Activated CD4-positive, alpha-beta T cell treated with anti-CD3 and anti-CD28 coated beads, Interleukin-2, Interleukin-4, amounts not matched to agents 100 ng/mL and 50 ng/mL, durations not matched to agents 16 hours and 8 hours (primary cell): ENCODE measurements at places on chromosomes 4 and X.

GRCh38 chr4:113587156-113587555 is 174.4 kb downstream of the CAMK2D start:
- no peak for DNase-seq

- no peak for DNase-seq
Measured at GRCh38 chr4:139959396-139959795, 194.6 kb downstream of the MAML3 start.

DNA sequence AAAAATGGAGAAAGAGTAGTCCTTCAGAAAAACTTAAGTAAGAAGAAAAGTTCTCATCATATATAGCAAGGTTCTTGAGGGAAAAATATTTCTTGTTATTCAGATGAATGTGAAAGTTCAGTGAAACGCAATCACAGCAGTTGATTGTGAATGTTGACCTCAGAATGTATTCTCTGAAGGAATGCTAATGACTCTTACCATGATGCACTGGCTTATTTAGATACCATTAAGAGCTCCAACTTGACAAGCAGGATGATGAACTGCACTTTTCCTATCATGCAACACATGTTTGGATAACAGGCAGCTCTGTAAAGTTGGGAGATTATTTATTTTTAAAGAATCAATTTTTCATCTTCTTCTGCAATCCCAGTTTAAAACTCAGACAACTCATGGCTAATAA is 115.5 kb upstream of the MYOZ2 start:
- no peak for DNase-seq

- DNase-seq = no peak
Measured at GRCh38 chr4:3530051-3530450, 2.2 kb downstream of the LRPAP1 start.

DNA sequence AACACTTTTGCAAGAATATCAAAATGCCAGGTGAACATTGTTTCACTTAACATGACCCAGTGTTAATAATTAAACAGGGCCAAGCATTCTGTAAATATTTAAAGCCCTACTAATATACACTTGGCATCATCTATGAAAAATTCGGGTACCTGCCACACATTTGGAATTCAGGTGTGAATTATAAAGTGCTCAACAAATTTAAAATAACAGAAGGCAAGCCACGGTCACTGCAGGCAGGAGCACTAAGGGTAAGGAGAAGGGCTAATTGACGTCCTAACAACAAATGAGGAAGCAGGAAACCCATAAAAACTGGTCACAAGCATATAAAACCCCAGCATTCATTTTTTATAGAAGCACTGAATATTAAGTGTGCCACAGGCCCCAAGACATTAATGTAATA is 43.8 kb upstream of the CPEB2 start:
- DNase-seq = no peak

- DNase-seq = no peak
Measured at GRCh38 chrX:118360429-118361125, 14.7 kb downstream of the WDR44 start.

GRCh38 chr4:2251795-2252529 is 9.9 kb downstream of the MXD4 start:
- DNase-seq = no peak

DNA sequence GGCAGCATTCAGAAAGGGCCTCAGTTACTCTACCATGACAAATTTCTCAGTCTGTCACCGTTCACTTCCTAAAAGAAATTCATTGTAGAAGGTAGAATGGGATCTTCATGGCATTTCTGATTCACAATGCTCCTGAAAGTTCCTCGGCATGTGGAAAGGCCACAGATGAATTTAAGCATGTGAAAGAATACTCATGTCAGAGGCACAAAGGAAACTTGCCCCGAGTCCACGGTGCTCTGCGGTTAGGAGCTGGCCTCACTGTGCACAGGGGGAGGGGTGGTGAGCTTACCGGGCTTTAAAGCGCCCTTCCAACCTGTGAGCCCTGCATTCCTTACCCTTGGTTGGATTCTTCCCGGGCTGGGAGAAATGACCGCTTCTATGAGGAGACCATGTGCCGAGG is 9.3 kb downstream of the TKTL1 start:
- no peak for DNase-seq

DNA sequence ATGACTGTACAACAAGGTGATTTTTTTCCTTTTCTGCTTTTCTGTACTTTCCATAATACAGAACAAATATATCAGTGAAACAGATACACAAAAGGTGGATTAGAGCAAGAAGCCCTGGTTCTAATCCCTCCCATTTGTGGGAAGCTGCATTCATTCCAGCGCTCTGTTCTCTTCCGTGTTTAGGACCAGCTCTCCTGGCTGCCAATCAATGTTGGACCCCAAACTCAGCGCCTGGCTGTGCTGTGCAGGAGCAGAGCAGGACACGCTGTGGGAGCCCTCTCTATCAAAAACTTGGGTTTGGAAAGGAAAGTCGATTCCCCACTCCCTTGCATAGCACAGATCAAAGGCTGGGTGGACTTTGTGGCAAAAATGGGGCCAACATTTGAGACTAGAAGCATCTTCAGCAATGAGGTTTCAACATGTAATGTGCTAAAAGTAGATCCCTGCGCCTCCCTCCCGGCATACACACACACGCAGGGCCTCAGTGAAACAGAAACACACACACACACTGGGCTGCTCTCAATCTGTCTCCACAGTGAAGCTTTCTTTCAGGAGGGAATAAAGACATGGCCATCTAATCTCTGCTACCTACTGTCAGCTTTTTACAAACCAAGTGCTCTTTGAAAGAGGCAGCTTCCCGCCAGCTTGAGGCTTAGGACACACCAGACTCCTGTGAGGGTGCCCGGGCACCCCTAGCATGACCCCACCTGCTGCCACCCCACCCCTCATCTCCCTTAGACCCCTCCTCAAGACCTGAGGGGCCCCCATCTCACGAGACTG is 12.2 kb downstream of the WDR1 start:
- DNase-seq = no peak

- no peak for DNase-seq
Measured at GRCh38 chr4:42641161-42641560, 15.7 kb downstream of the ATP8A1 start.

DNA sequence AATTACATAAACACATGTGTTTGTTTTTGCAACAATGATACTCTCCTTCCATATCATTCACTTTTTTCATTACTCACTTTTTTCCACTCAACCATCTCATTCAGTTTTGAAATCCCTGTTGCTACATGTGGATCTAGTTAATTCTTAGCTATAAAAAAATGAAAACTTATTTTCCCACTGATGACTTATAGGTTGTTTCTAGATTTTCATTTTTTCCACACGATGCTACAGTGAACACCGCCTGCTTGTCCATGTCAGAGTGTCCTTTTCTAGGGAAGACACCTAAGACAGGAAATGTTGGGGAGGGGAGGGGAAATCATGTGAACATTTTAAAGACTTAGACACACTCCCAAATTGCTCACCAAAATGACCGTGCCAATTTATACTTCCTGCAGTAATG is 70.2 kb downstream of the SUPT20HL2 start:
- DNase-seq = no peak

DNA sequence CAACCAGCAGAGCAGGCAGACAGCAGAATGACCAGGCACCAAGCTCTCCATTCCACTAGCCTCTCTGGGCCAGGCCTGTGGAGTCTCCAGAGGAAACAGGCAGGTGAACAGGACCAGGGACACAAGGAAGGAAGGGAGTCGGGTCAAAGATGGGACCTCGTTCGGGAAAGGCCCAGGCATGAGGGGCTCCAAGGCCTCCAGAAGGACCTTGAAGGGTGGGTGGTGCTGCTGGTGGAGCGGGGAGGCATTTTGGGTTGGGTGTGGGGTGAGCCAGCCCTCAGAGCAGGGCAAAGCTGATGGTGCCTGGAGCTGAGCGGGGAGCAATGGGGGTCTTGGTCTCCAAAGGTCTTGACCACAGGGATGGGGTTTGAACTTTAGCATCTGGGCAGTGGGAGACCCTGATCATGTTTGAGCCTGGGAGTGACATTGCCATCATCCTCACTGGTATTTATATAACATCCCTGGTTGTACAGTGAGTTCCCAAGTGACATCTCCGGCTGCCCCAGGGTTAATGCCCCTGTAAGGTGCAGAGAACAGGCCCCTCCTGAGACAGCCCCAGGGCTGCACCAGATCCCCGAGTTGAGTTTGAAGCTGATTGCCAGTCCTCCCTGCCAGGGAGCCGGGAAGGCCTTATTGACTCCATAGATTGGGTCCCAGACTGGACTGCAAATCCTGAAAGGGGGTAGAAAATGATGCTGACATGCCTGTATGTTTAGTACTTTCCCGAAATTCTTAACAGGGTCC is 52.7 kb downstream of the PSAPL1 start:
- DNase-seq = no peak

GRCh38 chr4:8391972-8392371 is 48.6 kb downstream of the ACOX3 start:
- peak; percentile 54 for DNase-seq

- no peak for DNase-seq
Measured at GRCh38 chr4:11402192-11402591, 26.5 kb downstream of the HS3ST1 start.

- no peak for DNase-seq
Measured at GRCh38 chr4:26397086-26397485, 76.3 kb downstream of the RBPJ start.

DNA sequence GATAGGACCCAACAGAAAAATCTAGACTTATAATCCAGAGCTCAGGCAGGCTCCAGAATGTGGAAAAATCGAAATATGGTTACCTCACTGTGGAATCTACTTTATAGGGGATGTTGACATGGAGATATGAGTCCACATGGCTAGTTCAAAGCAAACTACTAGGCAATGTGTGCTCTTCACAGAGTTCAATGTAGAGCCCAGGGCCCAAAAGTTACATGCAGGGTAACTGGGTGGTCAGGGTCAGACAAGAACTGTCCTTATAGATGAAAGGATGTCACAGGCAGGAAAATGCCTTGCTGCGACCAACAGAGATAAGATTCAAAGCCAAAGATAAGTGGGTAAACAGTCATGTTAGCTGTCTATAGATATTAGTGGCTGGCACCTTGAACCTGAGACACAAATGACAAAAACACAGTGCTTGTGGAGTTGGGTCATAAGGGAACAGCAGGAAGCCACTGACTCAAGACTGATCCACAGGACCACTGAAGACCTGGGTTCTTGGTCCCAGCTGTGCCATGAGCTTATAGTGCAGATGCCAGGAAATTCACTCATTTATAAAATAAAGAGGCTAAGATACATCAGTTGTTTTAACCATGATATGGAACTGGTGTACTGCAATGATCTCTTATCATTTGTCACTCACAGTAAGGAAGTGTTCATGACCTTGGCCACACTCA is 101.7 kb upstream of the MBNL3 start:
- no peak for DNase-seq

GRCh38 chr4:9944431-9945425 is 76.6 kb downstream of the SLC2A9 start:
- no peak for DNase-seq

GRCh38 chr4:168566726-168567125 is 69.9 kb downstream of the PALLD start:
- DNase-seq = no peak

DNA sequence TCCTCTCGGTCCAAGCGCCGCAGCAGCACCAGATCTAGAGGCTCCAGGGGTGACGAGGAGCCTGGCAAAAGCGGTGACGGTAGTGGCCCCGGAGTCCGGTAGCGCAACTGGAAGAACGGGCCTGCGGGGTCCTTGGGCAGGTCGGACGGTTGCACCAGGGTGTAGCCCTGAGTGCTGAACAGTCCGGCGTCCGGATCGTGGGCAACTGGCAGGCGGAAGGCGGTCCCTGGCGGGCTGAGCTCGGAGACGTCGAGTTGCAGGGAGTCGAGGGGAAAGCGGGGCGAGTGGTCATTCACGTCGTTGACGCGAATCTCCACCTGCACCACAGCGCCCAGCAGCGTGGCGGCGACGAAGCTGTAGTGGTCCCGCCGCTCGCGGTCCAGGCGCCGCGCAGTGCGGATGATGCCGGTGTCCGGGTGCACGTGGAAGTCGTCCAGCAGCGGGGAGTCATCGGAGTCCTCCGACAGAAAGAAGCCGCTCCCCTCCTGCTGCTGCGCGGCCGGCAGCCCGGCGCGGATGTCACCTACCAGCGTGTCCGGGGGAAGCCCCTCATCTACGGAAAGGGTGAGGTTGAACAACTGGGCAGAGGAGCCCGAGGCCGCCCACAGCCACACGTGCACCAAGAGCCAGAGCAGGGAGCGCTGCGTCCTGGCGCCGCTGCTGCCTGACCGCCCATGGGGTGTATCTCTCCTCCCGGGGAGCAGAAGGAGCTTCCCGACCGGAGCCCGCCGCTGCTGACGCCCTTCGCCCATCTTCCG is 837 bp downstream of the DCHS2 start:
- DNase-seq = no peak

GRCh38 chrX:17549107-17549651 is 174.2 kb downstream of the NHS start:
- no peak for DNase-seq
